ENCODE measurements at places on chromosomes 3 and 15.

DNA sequence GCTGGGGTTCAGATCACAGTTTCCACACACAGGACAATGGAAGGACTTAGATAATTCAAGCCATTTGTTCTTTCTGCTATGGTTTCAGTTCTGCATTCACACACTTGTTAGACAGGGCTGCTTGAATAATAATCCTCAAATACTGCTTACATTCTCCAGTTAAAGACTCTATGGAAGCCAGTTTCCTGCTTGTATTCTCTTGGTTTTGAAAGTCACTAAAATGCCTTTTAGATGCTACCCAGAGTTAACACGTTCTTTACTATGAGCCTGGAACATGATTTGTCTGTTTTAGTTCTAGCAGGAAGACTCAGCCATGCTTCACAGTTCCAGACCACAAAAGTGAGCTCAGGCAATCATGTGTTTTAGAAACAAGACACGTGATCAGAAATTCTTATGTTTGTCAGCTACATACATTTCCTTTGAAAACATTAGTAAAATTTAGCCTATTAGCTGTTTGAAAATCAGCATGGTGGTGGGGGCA is 152.4 kb downstream of the LEKR1 start:
- DNase-seq, result no peak

- DNase-seq, result no peak
Measured at GRCh38 chr3:150433347-150433746, 25.2 kb downstream of the TSC22D2 start.

- no peak for DNase-seq
Measured at GRCh38 chr15:71116942-71117341, 1.7 kb downstream of the THSD4 start.

- DNase-seq, result no peak
Measured at GRCh38 chr3:189584645-189585044, 46.5 kb upstream of the TP63 start.

DNA sequence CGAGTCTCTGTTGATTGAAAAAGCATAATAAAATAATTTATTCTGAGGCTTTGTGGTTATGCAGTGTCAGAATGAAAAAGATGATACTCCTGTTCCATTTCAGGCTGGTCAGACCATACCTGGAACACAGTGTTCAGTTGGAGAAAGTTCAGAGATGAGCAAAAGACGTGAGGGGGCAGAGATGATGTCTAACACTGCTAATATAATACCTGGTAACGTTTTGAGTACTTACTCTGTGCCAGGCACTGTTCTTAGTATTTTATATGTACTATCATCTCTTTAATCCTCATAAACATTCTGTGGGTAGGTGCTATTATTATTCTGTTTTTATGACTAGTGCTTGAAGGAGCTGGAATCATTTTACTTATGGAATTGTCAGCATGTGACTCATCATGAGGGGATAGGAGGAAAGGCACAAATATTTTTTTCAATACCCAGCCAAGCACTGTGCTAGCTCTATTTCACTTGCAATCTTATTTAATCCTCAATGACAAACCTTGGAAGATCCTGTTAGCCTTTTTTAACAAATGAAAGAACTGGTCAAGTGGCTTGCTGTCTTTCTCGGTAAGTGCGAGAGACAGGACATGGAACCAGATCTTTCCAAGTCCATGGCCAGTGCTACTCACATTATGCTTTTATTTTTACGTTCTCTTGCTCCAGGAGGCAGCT is 31.8 kb downstream of the IQGAP1 start:
- no peak for DNase-seq

- no peak for DNase-seq
Measured at GRCh38 chr15:33243393-33243792, 48.9 kb upstream of the FMN1 start.
